ENCODE measurements at places on chromosomes 6 and 20. TPM values are rescaled to one million over a fixed set of nuclear protein-coding genes. Genes with fewer than 3 reads are reported as not detected.

DNA sequence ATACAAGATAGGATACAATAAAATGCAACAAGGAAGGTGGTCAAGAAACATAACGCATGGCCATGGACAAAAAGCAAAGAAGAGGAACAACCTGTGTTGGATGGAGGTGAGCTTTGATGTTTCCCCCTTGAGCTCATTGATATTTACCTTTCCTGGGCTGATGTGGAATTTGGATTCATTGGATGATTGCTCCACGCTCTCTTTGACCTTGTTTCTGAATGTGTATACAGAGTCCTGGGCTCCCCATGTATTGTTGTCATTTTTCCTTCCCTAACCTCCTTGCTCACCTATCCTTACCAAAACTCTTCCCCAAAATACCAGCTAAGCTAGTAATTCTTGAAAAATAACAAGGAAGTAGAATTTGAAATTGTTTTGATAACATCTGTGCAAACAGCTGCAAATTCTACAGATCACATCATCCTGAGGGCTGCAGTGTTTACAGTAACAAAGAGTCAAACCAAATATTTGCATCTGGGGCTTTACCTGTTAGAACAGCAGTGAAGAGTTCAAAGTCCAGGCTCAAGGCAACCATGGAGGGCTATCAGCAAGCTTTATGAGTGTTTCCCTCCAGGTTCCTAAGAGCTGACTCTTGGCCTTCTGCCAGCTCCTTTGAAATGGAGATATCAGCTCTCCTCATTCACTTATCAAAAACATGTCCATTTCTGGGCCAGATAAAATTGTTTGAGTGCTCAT lies 214.3 kb upstream of the MARCKS start:
- peak; percentile 27 for DNase-seq

DNA sequence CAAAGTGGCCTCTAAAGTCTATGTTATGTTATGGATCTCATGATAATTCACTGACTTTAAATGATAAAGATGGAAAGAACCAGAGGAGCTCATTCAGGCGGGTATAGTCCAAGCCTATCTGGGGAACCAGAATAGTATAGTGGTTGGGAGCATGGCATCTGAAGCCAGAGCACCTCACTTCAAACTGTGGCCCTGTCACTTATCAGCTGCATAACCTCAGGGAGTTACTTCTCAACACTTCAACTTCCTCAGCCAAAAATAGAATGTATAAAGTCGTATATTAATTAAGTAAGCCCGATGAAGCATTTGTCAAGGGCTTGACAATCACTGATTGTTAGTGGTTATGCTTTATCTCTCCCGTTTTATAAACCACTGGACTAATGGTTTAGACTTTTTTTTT lies 112.7 kb downstream of the RTN4IP1 start:
- no peak for DNase-seq

- no peak for DNase-seq
Observed at GRCh38 chr20:17137692-17138091, 89.1 kb upstream of the PCSK2 start.

DNA sequence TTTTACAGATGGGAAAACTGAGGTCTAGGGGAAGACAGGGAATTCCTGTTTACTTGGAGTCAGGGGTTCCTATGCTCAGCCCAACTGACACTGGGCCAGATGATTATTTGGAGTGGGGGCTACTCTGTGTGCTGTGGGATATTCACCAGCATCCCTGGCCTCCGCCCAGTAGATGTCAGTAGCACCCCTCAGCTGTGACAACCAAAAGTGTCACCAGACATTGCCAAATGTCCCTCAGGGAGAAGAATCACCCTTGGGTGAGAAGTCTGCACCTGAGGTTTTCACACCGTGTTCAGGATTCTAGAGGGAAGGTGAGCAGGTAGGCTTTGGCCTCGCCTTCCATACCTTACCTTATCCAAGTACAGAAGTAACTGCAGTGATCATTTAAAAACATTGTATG lies 27.6 kb downstream of the CDH26 start:
- peak; percentile 30 for DNase-seq

PREP gene
- 51.0 TPM for total RNA-seq

PDYN gene
- total RNA-seq = 0.47 TPM

GRCh38 chr6:7087066-7087465 lies 20.7 kb upstream of the RREB1 start:
- peak; percentile 65 for DNase-seq

HRH3 gene
- 5.2 TPM for total RNA-seq

DNA sequence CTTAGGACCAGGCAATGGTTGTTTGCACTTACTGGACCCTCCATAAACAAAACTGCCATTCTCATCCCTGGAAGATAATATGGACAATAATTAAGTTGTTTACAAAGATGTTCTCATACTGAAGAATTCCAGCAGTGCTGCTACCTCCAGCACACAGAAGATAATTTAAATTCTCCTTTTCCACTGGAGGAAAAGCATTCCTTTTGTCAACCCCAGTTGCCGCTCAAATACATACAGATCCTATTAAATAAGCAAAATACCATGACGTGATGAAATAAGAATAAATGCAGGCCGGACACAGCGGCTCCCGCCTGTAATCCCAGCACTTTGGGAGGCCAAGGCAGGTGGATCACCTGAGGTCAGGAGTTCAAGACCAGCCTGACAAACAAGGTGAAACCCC lies 54.5 kb upstream of the IPCEF1 start:
- DNase-seq = no peak

DNA sequence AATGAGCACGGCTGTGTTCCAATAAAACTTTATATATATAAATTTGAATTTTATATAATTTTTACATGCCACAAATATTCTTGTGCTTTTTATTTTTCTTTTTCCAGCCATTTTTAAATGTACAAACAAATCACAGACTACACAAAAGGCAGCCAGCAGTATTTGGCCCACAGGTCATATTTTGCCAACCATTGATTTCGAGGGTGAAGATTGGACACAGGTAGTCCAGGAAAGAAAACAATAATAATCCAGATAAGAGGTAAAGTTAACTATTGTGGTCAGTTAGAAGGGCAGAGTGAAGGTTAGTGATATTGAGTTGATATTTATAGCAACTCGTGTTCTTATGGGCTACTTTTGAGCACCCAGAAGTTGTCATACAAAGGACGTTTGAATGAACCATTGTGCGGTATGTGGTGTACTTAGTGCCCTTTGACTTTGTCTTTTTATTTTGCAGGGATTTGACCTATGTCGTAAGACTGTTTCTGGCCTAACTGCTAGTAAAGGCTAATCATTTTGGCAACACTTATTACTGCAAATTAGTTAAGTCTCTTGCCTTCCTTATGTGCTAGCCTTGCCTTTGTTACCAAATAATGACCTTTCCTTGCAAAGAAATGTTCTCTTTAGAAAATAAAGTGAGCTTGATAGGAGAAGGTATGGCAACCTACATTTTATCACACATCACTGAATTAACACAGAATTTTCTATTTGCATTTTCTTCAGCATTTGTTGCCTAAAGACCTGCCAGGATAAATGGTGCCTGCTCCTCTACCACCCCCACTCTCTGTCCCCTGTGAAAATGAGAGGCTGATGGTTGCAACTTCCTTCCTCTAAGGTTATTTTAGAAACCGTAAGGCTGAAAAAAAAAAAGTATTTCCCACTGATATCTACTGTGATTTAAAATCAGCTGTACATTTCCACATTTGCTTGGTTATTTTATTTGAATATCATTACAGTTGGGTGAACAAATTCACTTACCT lies 493.9 kb upstream of the SOX4 start:
- no peak for DNase-seq

- no peak for DNase-seq
Observed at GRCh38 chr6:156599366-156599765, 177.8 kb upstream of the ARID1B start.

GRCh38 chr20:42276718-42277602 lies 658.8 kb upstream of the CHD6 start:
- no peak for DNase-seq

DNA sequence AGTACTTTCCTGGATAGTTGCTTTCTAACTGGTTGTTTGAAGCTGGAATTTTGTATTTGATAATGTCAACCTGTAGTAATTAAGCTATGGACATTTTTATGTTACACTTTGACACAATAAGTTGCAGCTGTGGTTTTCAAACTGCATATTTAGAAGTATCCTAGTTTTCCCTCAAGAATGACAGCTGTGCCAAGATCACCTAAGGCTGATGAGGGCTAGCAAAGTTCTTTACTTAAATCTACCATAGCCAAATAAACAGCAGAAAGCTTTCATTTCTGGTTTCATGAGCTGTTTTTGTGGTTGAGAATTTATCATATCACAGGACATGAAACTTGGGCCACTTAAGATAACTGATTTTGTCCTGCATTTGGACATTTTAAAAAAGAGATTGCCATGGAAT lies 30.6 kb downstream of the FAM229B start:
- no peak for DNase-seq

Measured in GM23338 (cell line).